ENCODE measurements at places on chromosomes 2 and 18. TPM values are rescaled to one million over a fixed set of nuclear protein-coding genes. Genes with fewer than 3 reads are reported as not detected.

DNA sequence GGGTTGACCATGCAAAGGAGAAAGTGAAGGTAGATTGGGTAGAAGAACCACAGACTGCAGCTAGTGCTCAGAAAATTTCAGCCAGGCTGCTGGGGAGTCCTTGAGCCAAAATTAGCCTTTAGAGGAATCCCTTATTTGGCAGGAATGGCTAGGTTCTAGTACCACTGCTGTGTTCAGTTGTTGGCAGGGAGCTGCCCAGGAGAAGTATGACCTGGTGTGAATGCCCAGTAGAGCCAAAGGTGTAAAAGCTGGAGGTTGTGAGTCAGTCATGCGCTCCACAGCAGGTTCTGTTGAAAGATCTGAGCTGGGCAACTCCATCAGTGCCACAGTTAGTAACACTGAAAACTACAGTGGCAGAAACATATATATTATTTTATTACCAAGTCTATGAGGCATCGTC, 36.4 kb upstream of the TBR1 start:
- no peaks in the 10 kb centered on the region for H3K27me3 ChIP-seq
- no peaks in the 10 kb centered on the region for H3K36me3 ChIP-seq
- H3K27ac ChIP-seq, result no peak overlapping the region
- no peak overlapping the region for H3K4me3 ChIP-seq

FNDC4 gene
- 12.6 TPM for total RNA-seq

- H3K4me3 ChIP-seq, result no peak overlapping the region
- no peak overlapping the region for H3K27ac ChIP-seq
- H3K4me1 ChIP-seq, result no peaks in the 10 kb centered on the region
Observed at GRCh38 chr2:88865801-88866371, 174.4 kb downstream of the RPIA start.

- H3K36me3 ChIP-seq, result no peaks in the 10 kb centered on the region
- no peak overlapping the region for H3K4me3 ChIP-seq
- no peaks in the 10 kb centered on the region for H3K27me3 ChIP-seq
- DNase-seq, result peak; percentile 68
- no peak overlapping the region for H3K27ac ChIP-seq
- H3K4me1 ChIP-seq, result no peaks in the 10 kb centered on the region
Observed at GRCh38 chr2:16140771-16141640, 200.7 kb downstream of the MYCN start.

IGFBP2 gene
- 195 TPM for total RNA-seq

FSHR gene
- total RNA-seq, result not detected

DNA sequence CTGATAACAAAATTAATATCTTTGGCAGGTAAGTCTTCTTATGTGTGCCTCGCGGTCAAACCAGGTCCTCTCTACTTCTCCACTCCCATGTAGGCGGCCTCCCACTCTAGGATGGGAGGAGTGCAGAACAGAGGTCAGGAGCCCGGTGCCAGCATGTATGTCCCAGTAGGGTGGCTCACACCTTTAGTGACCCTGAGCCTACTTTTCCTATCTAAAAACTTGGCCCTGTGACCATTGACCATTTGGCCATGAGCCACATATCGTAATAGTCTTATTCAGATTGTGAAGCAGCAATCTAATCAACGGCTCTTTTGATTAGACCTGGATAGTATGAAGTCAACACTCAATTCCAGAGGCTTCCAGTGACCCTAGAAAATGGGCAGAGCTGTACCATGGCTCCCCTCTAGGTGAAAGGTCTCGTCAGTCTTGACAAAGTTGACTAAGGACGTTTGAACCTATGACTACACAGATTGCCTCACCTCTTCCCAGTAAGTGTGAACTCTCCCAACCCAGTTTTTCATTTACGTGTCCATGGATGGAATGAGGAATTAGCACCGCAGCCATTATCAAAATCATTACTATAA, 17.1 kb upstream of the FABP1 start:
- no peaks in the 10 kb centered on the region for H3K4me1 ChIP-seq
- H3K36me3 ChIP-seq, result no peaks in the 10 kb centered on the region
- H3K4me3 ChIP-seq, result no peak overlapping the region
- no peaks in the 10 kb centered on the region for H3K27me3 ChIP-seq
- no peak overlapping the region for H3K27ac ChIP-seq
- no peak for DNase-seq

OSR1 gene
- 96.4 TPM for total RNA-seq

DNA sequence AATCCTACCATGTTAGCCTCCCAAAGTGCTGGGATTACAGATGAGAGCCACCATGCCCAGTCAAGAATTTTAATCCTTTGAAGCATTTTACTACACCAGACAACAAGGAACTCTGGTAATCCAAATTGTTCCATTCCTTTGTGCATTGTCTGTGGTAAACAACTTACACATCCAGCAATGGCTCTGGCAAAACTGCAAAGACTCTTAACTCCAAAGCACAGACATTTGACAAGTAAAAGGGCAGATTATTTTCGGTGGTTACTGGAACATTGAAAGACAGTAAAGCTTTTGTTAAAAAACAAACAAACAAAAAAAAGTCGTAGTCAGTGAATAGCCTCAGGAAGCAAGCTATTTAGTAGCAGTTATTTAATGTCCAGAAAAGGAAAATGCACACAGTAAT, 33.2 kb upstream of the RMND5A start:
- DNase-seq, result no peak
- H3K4me1 ChIP-seq, result no peaks in the 10 kb centered on the region
- H3K36me3 ChIP-seq, result no peaks in the 10 kb centered on the region
- no peaks in the 10 kb centered on the region for H3K27me3 ChIP-seq

ZBTB14 gene
- total RNA-seq, result 9.8 TPM

DNA sequence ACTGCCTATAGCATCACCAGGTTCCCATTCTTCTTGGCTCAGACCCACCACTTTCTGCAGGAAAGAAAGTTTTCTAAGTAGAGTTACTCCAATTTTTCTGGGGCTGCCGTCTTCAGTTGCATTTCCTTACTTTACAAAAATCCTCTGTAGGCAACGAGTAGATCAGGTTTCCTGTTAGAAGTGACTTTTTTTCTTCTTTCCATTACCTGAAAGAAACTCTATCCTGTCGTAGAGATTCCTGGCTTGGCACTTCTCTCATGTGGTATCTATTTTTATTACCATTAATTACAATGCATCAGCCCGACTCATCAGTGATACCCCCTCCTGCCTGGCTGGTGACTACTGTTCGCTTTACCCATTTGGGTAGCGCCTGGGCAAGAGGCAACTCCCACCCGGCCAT, 5.6 kb upstream of the SIX2 start:
- H3K27ac ChIP-seq, result no peak overlapping the region
- peaks cover 42% of the 10 kb centered on the region for H3K4me1 ChIP-seq
- H3K27me3 ChIP-seq, result peaks cover 17% of the 10 kb centered on the region
- no peak for DNase-seq
- H3K36me3 ChIP-seq, result no peaks in the 10 kb centered on the region

NEU2 gene
- not detected for total RNA-seq

GALNT13 gene
- total RNA-seq, result 0.42 TPM

- H3K27me3 ChIP-seq, result no peaks in the 10 kb centered on the region
- no peak overlapping the region for H3K4me3 ChIP-seq
- no peaks in the 10 kb centered on the region for H3K4me1 ChIP-seq
- no peak for DNase-seq
- no peaks in the 10 kb centered on the region for H3K36me3 ChIP-seq
Observed at GRCh38 chr2:124563426-124563825, 538.3 kb downstream of the CNTNAP5 start.

DNA sequence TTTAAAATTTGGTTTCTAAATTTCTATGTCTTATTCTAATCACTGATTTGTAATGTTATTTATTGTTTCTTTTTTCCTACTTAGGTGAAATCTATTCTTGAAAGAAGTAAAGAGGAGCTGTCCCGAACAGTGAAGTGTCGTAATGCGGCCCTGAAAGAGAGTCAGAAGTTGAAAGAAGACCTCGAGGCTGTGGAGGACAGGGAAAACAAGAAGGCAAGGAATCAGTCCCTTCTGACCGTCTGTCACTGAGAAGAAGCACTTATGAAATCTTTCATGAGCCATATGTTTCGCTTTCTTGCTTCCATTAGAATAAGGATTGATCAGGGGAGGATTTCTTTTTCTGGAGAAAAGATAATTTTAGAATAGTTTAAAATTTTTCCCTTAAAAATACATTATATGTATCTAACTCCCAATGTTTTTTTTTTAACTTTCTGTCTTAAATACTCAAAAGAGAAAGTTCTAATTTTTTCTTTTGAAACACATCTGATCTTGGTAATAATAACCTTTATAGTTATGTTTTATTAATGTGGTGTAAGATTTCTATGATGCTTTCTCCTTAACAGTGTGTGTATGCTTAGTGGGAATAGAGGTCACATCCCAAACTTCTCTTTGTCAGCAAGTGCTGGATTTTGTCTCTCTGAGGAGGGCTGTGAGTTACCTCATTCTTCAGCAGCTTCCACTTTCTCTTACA, 79.0 kb downstream of the CCDC150 start:
- no peaks in the 10 kb centered on the region for H3K36me3 ChIP-seq
- H3K27ac ChIP-seq, result no peak overlapping the region
- H3K4me1 ChIP-seq, result no peaks in the 10 kb centered on the region
- no peak for DNase-seq
- no peaks in the 10 kb centered on the region for H3K27me3 ChIP-seq

- H3K27me3 ChIP-seq, result no peaks in the 10 kb centered on the region
- no peak overlapping the region for H3K27ac ChIP-seq
- peaks cover 49% of the 10 kb centered on the region for H3K4me1 ChIP-seq
- H3K36me3 ChIP-seq, result no peaks in the 10 kb centered on the region
Observed at GRCh38 chr2:217353591-217353990, 493.7 kb upstream of the TNP1 start.

TUBB8B gene
- not detected for total RNA-seq

DNA sequence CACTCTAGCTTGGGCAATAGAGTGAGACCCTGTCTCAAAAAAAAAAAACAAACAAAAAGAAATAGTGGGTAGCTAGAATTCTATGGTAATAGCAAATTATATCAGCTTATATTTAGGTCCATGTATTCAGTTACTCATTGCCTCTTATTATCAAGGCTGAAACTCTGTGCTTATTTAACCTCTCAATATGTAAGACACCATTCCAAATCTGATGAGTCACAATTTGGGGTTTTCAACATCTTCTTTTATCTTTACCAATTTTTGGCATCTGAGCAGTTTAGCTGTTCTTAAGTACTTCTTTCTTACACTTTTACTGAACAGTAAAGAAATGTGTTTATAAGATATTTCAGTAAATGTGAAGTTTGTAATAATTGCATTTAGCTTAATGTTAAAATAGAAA, 69.3 kb downstream of the TTC27 start:
- DNase-seq, result no peak
- H3K27me3 ChIP-seq, result no peaks in the 10 kb centered on the region
- H3K4me1 ChIP-seq, result no peaks in the 10 kb centered on the region
- peaks cover 4% of the 10 kb centered on the region for H3K36me3 ChIP-seq
- H3K27ac ChIP-seq, result no peak overlapping the region

KHK gene
- 1.3 TPM for total RNA-seq

DPP10 gene
- 5.5 TPM for total RNA-seq

- H3K27me3 ChIP-seq, result no peaks in the 10 kb centered on the region
- no peak overlapping the region for H3K27ac ChIP-seq
- peaks cover 16% of the 10 kb centered on the region for H3K4me1 ChIP-seq
- no peak overlapping the region for H3K4me3 ChIP-seq
Observed at GRCh38 chr2:112790305-112790704, 6.0 kb upstream of the IL1A start.

- no peak overlapping the region for H3K27ac ChIP-seq
- no peaks in the 10 kb centered on the region for H3K27me3 ChIP-seq
- H3K4me1 ChIP-seq, result peaks cover 35% of the 10 kb centered on the region
- no peak for DNase-seq
Observed at GRCh38 chr2:127149384-127149783, 42.4 kb upstream of the BIN1 start.

- H3K27ac ChIP-seq, result no peak overlapping the region
- no peaks in the 10 kb centered on the region for H3K27me3 ChIP-seq
- peaks cover 11% of the 10 kb centered on the region for H3K36me3 ChIP-seq
- H3K4me3 ChIP-seq, result no peak overlapping the region
- peaks cover 5% of the 10 kb centered on the region for H3K4me1 ChIP-seq
- DNase-seq, result no peak
Observed at GRCh38 chr2:36589230-36589630, 8.7 kb downstream of the FEZ2 start.

DNA sequence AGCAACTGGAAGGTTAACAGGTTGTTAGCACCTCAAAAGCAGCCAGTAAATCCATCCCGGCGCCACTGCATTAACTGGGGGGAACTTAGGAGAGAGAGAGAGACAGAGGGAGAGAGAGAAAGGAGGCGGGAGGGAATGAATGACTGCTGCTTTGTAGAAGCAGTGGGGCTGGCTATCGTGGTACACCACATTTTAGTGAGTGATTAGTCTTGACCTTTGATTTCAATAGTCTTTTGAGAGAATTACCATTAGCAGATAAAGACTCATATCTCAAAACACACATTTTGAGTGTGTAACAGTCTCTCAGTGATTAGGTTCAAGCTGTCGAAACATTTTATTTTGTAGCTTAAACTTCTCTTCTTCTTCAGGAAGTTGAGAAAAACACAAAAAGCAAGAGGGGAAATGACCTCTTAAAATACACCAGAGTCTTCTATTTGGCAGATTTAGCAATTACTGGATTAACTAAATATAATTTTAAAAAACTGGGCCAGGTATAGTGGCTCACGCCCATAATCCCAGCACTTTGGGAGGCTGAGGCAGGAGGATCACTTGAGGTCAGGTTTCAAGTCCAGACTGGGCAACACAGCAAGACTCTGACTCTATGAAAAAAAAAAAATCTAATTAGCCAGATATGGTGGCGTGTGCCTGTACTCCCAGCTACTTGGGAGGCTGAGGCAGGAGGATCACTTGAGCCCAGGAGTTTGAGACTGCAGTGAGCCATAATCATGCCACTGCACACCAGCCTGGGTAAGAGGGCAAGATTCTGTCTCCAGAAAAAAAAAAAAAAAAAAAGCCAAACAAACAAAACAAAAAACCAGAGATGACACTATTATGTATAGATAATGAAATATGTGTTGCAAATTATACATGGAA, 22.0 kb upstream of the PNO1 start:
- H3K4me1 ChIP-seq, result no peaks in the 10 kb centered on the region
- peaks cover 32% of the 10 kb centered on the region for H3K36me3 ChIP-seq
- H3K27ac ChIP-seq, result no peak overlapping the region
- H3K27me3 ChIP-seq, result no peaks in the 10 kb centered on the region
- no peak for DNase-seq

DNA sequence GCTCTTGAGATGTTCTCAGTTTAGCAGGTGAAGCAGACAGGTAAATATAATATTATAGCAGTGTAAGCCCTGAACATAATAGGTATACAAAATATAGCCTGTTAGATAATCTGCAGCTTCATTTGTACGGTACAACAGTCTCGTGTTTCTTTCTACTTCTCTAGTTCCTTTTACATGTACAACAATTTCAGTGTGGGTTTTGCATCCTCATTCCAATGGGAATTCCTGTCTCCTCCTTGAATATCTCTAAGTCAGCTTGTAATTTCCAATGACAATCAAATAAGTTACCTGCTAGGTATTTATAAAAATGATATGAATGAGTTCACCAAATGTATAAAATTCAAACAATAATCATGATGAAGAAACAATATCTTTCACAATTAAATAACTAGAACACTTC, 330.0 kb upstream of the RND3 start:
- no peaks in the 10 kb centered on the region for H3K36me3 ChIP-seq
- H3K27me3 ChIP-seq, result no peaks in the 10 kb centered on the region
- DNase-seq, result no peak
- no peak overlapping the region for H3K4me3 ChIP-seq

All from esophagus muscularis mucosa (tissue), 4 donors.